ENCODE measurements at places on chromosomes 7 and 10. TPM values are rescaled to one million over a fixed set of nuclear protein-coding genes. Genes with fewer than 3 reads are reported as not detected.

EGFR gene
- total RNA-seq, result not detected

GOLGA7B gene
- 5.8 TPM for total RNA-seq

CCDC146 gene
- total RNA-seq, result 3.3 TPM

DNA sequence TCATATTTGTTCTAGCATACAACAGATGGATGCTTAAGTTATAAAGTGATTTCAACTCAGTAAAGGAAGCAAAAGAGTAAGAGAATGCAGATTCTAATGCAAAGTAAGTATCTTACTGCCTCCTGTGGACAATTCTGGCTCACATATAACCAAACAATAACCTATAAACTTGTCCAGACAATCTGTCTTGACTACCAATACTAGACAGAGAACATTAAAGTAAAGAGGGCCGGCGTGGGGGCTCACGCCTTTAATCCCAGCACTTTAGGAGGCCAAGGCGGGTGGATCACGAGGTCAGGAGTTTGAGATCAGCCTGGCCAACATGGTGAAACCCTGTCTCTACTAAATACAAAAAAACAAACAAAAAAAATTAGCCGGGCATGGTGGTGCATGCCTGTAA is 329.3 kb downstream of the CACNA2D1 start:
- no peak overlapping the region for H3K27ac ChIP-seq
- H3K36me3 ChIP-seq, result no peaks in the 10 kb centered on the region
- no peaks in the 10 kb centered on the region for H3K4me1 ChIP-seq
- H3K27me3 ChIP-seq, result no peaks in the 10 kb centered on the region

DNA sequence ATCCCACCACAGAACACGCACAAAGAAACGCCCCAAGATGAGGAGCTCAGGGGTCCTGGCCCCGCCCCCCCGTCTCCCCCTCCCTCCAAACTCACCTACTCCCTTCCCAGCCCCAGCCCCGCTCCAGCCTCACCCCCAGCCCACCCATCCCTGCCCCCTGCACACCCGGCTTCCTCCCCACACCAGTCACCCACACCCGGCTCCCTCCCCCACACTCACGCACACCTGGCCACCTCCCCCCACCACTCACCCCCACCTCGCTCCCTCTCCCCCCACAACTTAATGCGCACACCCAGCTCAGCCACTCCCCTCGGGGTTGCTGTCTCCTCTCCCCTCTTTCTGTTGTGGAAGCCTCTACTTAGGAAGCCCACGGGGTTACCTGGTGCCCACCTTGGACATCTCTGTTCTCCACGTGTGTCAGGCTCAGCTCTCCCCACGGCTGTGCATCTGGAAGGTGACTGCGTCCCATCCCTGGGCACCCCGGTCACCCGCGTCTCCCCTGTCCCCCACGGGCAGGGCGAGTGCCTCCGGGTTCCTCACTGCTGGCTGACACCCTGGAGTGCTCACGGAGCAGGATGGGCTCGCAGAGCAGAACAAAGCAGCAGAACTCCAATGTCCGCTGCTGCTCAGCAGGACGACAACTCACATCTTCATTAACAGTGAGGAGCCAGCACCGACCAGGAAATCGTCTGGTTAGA is 166.8 kb downstream of the USP6NL start:
- ATAC-seq, result no peak
- H3K4me3 ChIP-seq, result no peak overlapping the region
- H3K27me3 ChIP-seq, result peaks cover 5% of the 10 kb centered on the region
- no peaks in the 10 kb centered on the region for H3K36me3 ChIP-seq

DNA sequence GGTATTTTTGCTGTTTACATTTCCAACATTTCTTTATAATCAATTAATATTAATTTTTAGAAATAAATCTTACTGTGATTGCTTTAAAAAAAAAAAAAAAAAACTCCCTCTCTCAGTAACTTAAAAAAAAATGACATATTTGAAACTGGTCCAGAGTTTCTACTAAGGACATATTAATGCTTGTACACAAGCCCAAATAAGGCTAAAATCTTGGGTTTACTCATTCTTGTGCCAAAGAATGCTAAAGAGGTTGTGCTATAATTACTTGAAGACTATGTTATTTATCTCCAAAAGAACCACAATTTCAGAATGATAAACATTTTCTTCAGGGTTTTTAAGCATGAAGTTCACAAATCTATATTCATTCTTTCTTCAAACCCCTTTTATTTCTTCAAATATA is 39.4 kb upstream of the PHF14 start:
- no peak overlapping the region for H3K4me3 ChIP-seq
- ATAC-seq, result no peak
- H3K4me1 ChIP-seq, result peaks cover 11% of the 10 kb centered on the region
- H3K27me3 ChIP-seq, result no peaks in the 10 kb centered on the region
- H3K27ac ChIP-seq, result peak overlapping the region; percentile 56
- H3K36me3 ChIP-seq, result peaks cover 30% of the 10 kb centered on the region

DNA sequence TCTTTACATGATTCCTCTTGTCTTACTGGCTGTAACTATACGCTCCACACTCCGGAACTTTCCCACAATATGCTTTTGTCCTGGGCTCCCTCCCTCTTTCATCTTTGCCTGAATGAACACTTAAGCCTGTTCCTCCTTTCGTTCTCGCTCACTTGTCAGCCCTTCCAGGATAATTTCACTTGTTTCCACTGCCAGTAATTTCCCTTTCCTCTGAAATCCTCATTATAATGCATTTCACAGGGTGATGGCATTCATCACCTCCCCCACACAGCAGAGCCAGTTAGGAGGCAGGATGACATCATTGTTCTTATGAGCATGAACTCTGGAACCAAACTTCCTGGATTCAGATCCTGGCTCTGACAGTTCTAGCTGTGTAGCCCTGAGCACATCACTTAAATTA is 372.6 kb downstream of the GPR158 start:
- H3K27ac ChIP-seq, result no peak overlapping the region
- H3K4me1 ChIP-seq, result no peaks in the 10 kb centered on the region
- H3K36me3 ChIP-seq, result no peaks in the 10 kb centered on the region
- H3K4me3 ChIP-seq, result no peak overlapping the region
- ATAC-seq, result no peak

DNA sequence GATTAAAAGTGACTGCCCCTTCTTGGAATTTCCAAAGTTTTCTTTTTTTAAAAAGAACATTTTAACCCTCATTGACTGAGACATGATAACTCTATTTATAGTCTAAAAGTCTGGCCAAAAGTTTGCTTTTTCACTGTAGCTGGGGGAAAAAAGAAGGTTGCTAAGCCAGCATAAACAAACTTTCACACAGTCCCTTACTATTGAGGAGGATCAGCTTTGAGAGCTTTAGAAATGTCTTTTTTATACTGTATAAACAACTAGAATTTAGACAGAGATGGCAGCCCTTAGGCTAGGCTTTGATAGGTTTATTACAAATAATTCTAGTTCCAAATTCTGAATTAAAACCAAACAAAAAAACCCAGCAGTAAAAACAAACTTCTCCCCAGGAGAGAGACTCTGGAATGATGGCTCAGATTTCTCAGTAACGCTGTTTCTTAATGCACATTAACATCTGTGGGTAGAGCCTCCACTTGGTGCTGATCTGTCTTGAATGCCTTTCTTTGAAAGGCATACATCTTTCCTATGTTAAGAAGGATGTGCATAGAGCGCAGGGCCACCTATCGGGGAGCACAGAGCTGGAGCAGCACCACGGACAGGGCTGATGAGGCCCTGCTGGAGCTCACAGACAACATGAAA is 100.9 kb upstream of the PDLIM1 start:
- no peak overlapping the region for H3K4me3 ChIP-seq
- peaks cover 4% of the 10 kb centered on the region for H3K27me3 ChIP-seq
- H3K27ac ChIP-seq, result no peak overlapping the region
- H3K36me3 ChIP-seq, result no peaks in the 10 kb centered on the region
- ATAC-seq, result no peak
- peaks cover 10% of the 10 kb centered on the region for H3K4me1 ChIP-seq

- no peak overlapping the region for H3K27ac ChIP-seq
- ATAC-seq, result no peak
- no peaks in the 10 kb centered on the region for H3K36me3 ChIP-seq
- H3K4me1 ChIP-seq, result no peaks in the 10 kb centered on the region
Observed at GRCh38 chr7:27141923-27142579, 1.4 kb downstream of the HOXA5 start.

GRCh38 chr10:74932648-74933047 is 106.2 kb downstream of the KAT6B start:
- H3K36me3 ChIP-seq, result no peaks in the 10 kb centered on the region
- H3K4me3 ChIP-seq, result no peak overlapping the region
- no peaks in the 10 kb centered on the region for H3K27me3 ChIP-seq
- ATAC-seq, result no peak
- H3K27ac ChIP-seq, result no peak overlapping the region
